ENCODE measurements at places on chromosomes 7 and 10.

- no peak for DNase-seq
Measured at GRCh38 chr7:148398844-148399365, 191.7 kb upstream of the C7orf33 start.

- no peak for DNase-seq
Measured at GRCh38 chr7:2106924-2107323, 125.8 kb downstream of the MAD1L1 start.

DNA sequence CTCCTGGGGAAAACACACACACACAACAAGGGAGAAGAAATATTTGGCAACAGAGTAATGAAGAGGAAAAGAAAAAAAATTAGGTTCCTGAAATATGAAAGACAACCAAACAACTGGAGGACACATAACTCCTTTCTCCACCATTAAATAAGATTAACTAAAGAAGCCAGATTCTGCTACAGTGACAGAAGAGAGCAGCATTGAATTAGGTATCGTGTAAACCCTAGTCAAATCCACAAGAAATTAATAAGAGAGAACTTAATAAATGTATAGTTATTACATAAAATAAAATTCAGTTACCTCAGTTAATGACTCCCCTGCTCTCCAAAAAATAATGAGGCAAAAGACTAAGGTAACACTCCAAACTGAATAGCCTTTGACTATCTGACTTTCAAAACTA lies 306.7 kb downstream of the CRPPA start:
- DNase-seq = no peak

DNA sequence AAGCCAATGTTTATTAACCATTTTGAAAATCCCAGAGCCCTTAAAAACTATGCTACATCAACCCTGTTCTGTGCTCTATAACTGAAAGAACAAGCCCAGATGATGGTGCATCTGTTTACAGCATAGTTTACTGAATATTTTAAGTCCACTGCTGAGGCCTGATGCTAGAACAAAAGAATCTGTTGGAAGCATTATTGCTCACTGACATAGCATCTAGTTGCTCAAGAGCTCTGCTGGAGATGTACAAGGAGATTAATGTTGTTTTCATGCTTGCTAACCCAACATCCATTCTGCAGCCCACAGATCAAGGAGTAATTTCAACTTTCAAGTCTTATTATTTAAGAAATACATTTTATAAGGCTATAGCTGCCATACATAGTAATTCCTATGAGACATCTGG lies 181.3 kb upstream of the FEZF1 start:
- DNase-seq = no peak

DNA sequence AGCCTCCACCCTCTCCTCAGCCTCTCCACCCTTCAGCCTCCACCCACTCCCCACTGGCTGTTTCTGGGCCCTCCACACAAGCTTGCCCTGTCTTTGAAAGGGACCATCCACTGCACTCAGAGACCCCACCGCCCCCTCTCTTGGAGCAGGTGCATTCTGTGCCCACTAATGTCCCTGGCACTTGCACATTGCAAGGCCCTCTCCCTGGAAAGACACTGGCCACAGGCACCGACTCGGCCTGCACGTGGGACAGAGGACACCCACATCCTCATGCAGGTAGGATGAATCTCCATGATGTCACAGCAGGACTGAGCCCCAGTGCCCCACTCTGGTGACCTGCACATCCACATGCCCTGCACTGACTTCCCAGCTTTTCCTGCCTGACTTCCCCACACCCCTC lies 36.8 kb upstream of the EBF3 start:
- DNase-seq = no peak

DNA sequence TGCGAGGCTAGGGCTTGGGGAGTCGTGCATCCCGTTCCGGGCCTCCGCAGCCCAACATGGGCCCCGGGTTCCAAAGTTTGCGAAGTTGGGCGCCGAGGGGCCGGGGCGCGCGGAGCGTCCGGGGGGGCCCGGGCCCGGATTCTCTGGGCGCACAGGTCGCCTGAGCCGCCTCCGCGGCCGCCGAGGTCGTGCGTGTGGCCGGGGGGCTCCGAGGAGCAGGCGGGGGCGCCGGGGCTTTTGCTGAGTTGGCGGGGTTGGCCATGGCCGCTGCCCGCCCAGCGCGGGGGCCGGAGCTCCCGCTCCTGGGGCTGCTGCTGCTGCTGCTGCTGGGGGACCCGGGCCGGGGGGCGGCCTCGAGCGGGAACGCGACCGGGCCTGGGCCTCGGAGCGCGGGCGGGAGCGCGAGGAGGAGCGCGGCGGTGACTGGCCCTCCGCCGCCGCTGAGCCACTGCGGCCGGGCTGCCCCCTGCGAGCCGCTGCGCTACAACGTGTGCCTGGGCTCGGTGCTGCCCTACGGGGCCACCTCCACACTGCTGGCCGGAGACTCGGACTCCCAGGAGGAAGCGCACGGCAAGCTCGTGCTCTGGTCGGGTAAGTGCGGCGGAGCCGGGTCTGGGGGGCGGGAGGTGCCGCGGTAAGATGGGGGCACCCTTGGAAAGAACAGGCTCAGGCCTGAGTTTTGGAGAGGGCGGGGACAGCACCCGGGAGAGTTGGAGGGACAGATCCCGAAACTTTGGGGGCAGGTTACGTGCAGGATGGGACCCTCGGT lies 643 bp downstream of the SMO start:
- DNase-seq = no peak

DNA sequence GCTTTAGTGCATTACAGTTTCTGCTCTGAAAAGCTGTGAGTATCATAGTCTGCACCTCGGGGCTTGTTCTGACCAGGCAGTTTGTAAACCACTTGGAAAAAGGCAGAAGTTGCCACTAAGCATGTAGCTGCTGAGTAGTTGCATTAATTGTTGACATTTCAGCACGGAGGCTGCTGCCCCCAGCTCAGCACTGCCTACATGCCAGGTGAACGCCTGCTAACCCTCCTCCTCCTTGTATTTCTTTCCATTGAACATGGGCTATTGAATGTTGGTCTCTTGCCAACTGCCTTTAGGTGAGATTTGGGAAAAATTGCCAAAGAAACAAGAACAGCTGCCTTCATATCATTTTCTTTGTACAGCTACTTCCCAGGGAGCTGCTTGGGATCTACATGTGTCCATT lies 164.2 kb downstream of the RAPGEF5 start:
- no peak for DNase-seq

DNA sequence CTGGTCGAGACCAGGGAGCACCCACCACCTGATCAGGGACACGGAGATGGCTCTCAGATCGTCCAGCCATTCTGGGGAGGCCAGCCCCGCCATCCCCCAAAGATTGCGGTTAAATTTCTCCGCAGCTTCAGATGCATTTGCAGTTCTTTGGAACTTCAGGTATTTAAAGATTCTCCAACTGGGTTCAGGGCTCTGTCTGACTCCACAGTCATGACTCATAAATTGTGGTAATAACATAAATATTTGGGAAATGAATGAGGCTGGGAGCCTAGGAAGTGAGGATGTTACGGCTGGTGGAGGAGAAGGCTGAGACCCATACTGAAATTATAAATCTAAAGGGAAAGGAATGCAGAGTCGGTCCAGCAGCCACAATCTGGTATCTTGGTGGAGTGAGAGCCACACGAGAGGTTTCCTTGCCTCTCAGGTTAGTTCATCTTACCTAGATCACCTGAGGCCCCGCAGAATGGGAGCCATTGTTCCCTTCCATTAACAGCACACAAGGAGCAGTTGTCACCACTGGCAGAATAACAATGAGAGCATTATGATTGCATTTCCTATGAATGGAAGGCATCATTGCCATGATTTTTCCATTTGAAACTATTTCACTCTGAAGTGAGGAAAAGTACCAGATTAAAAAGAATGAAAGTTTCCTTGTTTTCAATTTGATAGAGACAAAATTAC lies 26.7 kb upstream of the DNAJB6 start:
- no peak for DNase-seq

DNA sequence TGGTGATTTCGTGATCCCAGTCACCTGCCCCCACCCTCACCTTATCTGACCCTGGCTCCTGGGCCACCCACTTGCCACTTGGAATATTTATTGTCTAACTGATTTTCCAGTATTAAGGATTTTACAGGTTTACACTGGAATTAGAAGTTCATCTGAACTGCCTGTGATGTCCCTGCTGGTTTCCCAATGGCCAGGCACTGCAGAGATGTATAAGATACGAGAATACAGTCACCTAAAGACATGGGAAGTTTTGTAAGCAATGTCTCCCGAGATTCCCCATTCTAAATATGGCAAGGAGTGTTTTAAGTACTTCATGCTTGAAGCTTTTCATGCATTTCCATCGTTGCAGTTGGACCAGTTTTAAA lies 592.7 kb downstream of the SDK1 start:
- DNase-seq = no peak

- DNase-seq = no peak
Measured at GRCh38 chr10:130301021-130301892, 165.1 kb downstream of the GLRX3 start.

DNA sequence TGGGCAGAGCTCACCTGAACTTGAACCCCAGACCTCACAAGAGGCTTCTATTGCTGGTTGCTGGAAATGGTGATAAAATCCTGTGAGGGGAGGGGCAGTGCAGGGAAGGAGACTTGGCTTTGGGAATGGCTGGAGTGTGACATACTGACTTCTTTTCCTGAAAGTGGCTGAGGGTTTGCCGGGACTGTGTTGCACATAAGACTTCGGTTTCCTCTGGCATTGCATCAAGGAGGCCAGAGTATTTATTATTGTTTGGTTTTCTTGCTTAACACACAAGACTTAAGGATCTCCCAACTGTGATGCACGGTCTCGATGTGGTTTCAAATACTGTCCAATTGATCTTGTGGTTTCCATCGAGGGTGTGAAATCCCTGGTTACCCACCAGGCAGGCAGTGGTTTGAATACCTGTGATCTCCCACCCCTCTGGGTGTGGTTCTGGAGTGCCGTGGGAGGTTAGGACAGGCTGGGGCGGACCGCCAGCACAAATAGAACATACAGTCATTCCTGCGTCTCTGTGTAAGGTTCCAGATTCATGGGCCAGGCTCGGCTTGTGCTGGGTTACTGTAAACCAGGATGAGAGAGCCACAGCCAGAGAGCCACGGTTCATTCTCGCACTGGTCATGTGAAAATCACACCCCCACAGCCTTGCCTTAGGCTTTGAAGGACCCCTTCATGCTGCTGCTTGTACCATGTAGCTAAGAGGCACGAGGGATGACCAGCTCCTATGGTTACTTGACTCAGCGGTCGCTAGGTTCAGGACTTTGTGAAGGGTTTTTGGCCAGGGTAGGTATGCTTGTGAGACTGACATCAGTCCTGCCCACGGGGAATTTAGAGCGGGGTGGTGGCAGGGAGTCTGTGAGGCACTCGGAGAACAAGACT lies 39.2 kb downstream of the WBP1L start:
- no peak for DNase-seq

DNA sequence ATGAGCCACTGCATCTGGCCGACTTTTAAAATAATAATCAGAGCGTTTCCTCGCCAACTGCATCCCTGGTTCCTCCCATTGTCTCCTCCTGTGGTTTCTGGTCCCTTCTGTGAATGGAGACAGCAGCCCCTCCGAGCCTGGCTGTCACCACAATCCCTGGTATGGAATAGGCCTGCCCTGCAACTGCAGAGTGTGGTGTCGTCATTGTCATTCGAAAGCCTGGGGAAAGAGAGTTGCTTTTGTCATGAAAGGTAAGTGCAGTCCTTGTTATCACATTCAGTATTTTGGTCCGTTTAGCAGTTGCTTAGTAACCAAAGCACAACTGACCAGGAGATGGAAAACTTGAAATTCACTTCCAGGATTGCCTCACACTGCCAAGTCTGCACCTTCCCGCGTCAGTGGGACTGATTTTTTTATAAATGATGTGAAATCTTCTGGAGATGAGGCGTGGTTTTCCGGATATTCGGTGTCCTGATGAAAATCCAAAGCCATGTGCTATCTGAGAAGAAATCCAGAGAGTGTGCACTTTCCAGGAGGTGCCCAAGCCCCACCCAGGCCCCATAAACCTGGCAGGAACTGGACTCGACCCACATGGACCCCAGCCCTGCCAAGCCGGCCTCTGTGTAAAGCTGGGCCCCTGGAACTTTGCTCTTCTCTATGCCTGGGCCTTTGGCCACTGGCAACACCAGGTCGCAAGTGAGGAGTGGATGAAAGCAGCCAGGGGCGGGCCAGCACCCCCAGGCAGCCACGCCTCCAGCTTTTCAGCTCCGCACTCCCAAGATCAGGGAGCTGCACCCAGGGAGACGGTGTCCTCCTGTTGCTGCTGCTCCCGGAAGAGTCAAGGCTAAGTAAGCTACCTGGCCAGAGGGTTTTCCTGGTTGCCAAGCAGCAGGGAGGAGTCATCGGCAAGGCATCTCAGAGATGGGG lies 133.7 kb upstream of the SH2B2 start:
- no peak for DNase-seq

DNA sequence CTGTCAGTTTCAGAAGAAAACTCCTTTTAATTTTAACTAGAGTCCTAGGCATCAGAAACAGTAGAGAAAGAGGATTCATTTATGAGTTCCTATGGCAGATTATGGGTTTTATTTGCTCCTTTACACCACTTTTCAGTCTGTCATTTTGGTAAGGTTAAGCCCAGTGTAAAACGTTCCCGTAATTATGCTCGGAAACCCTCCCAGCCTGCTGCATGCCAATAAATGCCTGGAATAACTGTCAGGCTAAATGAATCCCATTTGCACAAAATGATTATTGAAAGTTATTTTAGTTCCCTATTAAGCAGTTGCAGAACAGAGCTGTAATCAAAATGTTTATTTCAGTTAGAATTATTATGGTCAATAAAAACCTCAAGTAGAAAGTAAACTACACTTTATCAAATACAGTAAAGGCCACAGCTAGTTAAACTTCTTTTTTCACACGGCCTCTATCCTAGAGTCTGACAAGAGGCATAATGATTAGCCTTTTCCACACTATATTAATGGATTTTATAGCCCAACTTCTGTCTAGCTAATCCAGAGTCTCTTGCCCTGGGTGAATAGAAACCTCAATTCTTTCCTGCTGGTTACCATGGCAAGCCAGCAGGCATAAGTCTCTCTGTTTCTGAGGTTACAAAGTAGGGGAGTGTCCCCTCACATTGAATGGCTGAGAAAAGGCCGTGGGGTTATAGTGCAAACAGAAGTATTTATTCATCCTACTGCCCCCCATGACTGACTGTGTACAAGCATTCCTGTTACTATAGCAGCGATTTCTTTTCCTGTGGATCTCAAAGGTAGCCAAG lies 80.8 kb upstream of the NPVF start:
- DNase-seq = no peak

DNA sequence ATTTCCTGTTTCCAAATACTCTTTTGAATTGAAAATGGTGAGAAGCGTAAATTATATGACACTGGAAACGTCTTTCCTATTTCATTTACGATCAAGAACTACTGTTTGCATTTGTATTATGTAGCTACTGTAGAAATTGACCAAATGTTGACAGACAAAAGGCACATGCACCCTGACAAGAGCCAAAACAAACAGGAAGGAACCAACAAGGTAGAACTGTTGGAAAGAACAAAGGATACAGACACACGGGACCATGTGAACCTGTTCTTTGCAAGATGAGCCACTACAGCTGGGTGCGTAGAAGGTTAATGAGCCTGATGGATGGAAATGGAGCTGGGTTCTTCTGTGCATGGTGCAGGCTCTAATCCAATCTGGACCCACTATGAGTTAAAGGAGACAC lies 48.4 kb upstream of the FZD8 start:
- DNase-seq = no peak

Measured in activated CD8-positive, alpha-beta memory T cell treated with anti-CD3 and anti-CD28 coated beads for 1 hour (primary cell).